CD4-positive, alpha-beta T cell treated with Interleukin-15 for 1 hour (primary cell): ENCODE measurements at places on chromosomes 12 and 14.

GRCh38 chr12:65537978-65538377, 259.5 kb downstream of the MSRB3 start:
- DNase-seq: no peak

GRCh38 chr14:69424149-69424923, 25.8 kb downstream of the SLC39A9 start:
- DNase-seq: no peak

- DNase-seq: no peak
These were observed 14.9 kb upstream of the SCFD1 start for GRCh38 chr14:30607156-30607780.

- no peak for DNase-seq
These were observed 168.2 kb downstream of the SUDS3 start for GRCh38 chr12:118544569-118544968.

DNA sequence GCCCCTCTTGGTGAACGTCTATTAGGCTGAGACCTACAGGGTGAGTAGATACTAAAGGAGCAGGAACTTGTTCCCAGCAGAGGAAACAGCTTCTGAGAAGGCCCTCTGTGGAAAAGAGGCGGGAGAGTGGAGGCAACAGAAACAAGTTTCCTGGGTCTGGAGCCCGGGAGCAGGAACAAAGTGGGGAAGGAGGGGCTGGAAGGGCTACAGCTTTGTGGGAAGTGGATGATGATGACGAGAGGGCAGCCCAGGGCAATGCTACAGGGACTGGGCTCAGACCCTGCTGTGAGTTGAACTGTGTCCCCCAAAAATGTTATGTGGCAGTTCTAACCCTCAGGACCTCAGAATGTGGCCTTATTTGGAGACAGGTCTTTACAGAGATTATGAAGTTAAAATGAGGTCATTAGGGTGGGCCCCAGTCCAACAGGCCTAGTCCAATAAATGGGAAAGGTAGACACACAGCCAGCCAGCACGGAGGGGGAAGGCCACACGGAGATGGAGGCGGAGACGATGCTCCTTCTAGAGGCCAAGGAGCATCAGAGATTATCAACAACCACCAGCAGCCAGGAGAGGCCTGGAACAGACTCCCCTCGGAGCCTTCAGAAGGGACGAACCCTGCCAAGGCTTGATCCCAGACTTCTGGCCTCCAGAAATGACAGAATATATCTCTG, 14.3 kb downstream of the CAMKK2 start:
- DNase-seq: no peak

DNA sequence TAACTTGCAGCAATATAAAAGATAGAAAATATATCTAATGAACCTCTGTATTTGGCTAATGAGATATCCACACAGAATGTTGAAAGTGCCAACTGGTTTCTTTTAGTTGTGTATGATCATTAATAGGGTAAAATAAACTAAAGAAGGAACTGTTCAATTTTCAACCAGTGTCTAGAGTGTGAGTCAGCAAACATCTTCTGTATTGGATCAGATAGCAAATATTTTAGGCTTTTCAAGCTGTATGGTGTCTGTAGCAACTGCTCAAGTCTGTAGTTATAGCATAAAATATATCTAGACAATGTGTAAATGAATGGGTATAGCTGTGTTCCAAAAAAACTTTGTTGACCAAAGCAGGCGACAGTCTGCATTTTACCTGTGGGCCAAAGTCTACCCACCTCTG, 23.5 kb upstream of the NOVA1 start:
- DNase-seq: no peak

DNA sequence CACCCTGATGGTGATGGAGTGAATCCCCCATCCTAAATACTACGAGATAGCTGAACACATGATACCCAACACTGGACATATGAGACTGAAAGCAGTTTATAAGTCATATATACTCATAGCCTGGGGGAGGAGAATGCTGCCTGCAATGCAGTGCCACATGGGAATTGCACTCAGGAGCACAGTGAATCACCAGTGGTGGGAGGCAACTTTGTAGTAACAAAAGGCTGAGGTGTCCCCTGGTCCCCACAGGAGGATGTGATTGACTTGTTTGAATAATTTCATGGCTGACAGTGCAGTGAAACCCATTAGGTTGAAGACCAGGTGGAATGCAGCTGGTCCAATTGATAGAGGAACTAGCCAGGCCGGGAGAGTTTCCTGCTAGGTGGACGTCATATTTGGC, 20.2 kb downstream of the CCDC38 start:
- no peak for DNase-seq

DNA sequence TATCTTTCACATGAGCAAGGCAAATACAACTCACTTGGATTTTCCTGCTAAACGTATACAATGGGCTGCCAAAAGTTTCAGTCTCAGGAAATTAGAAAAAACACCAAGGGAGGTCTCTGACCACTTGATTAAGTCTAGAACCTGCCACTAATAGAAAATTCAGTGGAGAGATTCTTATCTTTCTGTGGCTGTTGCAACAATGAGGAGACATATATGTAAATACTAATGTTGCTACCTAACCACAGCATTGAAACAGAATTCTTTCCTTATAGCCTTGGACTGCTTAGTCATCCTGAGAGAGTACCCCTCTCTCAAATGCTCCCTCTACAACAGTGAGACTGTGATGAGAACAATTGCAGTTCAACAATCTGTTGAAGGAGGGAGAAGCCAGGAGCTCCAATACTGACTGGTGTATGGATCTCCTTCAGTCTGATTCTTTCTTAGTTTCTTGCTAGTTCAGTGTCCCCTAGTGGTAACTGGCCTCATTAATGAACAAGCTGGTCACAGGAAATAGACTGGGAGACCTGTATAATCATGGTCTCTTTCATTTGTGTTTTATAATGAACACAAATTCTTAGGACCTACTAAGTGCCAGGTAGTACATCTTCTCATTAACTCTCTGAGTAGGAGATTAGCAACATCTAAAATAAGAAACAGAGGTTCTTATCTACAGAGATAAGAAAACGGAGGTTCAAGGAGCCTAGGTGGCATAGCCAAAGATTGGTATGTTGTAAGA, 164.5 kb downstream of the SLC38A4 start:
- DNase-seq: no peak

DNA sequence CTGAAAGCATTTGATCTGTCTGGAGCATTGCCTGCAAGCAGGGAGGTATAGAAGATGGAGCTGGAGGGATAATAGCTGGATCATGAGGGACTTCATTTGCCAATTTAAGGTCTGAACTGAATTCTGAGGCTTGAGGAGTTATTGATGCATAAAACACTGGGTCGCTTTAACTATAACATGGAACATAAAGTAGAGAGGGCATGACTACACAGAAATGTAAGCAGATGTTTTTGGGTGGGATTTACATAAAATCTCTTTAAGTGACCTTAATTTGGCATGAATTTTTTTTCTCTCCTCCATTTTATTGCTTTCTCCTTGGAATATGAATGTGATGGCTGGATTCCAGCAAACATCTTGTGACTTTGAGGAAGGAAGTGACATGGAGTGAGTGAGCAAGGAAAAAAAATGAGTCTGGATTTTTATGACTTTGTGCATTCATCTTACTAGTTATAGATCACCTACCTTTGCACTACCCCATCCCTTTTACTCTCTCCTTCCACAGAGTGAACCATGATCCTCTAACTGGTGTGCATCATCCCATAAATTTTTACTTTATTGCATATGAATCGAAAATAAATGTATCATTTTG, 356.0 kb downstream of the DUSP6 start:
- DNase-seq: no peak

DNA sequence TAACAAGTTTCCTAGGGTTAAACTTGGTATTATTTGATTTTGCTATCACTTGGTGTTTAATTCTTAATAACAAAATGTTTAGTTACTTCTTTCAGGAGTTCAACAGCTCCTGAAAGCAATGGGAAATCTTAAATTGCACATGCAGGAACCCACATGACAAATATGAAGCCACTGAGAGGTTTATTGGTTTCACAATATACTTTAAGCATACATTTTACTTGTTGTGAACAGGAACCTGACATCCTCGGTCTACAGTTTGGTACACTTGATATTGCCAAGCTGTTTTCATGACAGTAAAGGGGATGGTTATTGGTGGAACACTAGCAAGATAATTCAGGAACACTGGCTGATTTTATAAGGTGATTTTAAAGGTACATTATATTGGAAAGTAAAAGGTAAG, 46.2 kb downstream of the SLC38A1 start:
- DNase-seq: no peak

DNA sequence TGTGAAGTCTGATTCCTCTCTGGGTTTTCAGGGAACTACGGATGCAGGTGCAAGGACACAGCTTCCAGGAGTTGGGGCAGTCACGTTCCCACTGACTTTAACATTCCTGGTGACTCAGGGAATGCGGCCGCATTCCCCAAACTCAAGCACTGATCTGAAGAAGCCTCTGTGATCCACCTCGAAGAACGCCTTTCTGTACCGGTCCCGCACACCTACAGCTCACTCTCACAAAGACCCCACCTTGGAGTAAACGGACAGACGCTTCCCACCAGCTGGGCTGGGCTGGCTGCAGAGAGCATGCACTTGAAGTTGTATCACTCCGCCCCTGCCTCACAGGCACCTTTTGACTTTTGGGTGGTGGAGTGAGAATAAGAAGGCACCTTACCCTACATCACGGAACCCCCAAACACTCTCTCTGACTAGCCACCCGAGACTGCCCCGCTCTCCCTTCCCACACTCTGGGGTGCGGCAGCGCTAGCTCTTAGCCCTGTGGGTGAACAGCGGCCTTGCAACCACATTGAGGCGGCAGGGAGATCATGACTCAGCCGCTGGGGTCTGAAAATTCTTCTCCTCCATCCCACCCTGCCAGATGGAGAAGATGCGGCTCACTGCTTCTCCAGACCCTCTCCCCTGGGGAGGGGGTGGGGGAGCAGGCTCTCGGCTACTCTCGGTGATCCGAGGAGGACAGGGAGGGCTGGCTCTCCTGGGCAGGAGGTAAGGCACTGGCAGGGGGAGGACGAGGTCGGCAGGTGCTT, 23.7 kb upstream of the HDAC7 start:
- DNase-seq: no peak

GRCh38 chr12:92030618-92031017, 115.0 kb downstream of the BTG1 start:
- DNase-seq: peak; percentile 73

GRCh38 chr12:110165540-110166159, 41.5 kb downstream of the IFT81 start:
- no peak for DNase-seq

DNA sequence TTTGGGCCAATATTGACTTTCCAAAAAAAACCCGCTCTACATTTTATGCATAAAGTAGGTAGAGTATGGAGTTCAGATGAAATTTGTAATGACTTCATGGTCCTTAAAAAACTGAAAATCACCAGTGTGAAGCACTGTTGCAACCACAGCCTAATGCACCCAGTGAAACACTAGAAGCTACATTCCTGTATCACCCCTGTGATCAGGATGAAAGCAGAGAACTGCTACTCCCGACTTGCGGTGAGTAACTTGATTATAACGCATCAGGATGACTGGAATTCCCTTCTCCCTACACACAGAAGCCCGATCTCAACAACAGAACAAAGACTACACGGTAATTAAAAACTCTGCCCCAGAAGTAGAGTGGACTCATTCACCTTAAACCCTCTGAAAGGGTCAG, 33.8 kb downstream of the SPTB start:
- DNase-seq: no peak

- DNase-seq: no peak
These were observed 6.4 kb upstream of the NKX2-8 start for GRCh38 chr14:36588788-36589187.

DNA sequence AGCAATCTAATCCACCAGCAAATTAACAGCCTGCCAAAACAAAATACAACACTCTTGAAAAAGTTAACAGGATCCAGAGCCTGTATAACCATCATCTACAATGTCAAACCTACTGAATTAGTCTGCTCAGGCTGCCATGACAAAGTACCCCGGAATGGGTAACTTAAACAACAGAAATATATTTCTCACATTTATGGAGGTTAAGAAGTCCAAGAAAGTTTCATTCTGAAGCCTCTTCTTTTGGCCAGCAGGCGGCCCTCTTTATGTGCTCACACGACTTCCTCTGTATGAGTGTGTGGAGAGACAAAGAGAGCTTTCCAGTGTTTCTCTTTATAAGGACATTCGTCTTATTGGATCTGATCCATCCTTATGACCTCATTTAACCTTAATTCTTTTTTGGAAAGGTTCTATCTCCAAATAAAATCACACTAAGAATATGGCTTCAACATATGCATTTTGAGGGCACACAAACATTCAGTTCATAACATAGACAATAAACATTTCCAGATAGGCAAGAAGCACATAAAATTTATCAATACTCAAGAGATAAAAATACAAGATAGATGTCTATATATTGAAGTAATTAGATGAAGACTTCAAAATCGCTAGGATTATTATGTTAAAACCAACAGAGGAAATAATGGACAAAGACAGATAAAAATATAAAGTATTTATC, 5.9 kb upstream of the RERG start:
- DNase-seq: no peak

DNA sequence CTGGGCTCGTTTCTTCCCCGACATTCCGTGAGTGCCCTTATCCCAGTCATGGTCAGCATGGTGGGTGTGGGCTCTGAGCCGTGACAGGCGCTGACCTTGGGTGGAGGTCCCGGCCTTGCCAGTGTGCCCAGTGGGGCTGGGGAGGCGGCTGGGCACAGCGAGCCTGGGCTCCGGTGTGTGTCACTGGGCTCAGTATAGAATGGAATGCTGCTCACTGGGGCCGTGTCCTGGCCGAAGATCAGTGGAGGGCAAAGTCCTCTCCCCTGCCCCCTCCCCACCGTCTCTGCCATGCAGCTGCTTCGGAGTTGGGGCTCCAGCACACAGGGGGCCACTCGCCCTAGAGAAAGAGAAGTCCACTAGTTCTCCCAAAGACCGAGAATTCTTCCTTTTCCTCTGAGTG, 164.4 kb downstream of the TSPAN9 start:
- DNase-seq: no peak

DNA sequence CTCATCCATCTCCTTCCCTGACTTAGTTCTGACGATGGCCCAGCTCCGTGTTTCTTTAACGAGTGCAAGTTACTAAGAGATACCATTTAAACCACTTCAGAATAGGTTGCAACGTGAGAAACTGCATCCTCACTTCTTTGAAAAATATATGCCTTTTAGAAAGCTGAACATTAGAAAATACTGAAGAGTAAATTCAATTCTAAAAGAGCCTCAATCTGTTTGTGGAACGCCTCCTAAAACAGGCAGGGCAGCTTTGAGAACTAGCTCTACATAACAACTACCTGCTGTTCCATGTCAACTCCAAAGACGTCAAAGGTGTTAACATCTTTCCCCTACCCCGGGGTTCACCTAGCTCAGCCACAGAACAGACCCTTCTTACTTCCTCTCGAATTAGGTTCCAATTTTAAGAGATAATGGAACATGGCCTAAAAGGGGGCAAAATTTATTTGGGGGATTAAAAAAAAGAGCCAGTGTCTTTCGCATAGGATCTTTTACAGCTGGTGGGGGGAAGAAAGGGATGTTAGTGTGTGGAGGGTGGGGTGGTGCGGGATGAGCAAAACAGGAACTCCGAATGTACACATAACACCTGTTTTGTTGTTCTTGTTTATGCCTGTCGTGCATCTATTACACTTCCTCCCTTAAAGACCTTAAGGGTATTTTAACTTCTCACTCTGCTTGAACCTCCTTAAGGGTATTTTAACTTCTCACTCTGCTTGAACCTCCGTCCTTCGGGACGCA, 3.3 kb downstream of the BHLHE41 start:
- DNase-seq: no peak
